Natural killer cell treated with Interleukin-12 subunit alpha and Interleukin-12 subunit beta and Interleukin-15 and Interleukin-18, amount 100 ng/mL, for 72 hours (primary cell): ENCODE measurements at places on chromosomes 7 and 10. TPM values are rescaled to one million over a fixed set of nuclear protein-coding genes. Genes with fewer than 3 reads are reported as not detected.

PAX2 gene
- total RNA-seq = not detected

DNA sequence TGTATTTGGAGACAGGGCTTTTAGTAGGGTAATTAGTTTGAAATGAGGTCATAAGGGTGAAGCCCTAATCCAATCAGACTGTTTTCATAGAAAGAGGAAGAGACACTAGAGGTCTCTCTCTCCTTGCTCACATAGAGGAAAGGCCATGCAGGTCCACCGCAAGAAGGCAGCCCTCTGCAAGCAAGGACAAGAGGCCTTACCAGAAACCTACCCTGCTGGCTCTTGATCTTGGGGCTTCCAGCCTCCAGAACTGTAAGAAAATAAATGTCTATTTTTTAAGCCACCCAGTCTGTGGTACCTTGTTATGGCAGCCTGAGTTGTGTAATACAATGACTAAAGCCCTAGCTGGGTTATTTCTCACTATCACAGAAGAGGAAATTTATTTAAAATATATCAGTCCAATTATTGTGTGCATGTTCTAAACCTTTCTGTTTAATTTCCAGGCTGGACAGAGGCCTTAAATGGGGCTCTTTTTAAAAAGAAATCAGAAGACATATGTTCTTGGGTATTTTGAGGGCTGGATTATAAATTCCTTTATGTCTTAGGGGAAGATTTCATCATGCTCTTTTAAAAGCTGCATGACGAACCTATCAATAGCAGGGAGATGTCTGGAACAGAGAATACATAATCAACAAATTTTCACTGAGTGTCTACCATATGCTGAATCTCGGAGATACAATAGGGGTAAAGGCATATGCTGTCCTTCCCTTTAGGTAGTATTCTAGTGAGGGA lies 12.9 kb upstream of the TMEM26 start:
- H3K27me3 ChIP-seq = peaks cover 5% of the 10 kb centered on the region
- no peaks in the 10 kb centered on the region for H3K4me1 ChIP-seq
- no peak overlapping the region for H3K4me3 ChIP-seq
- DNase-seq = no peak
- no peak overlapping the region for H3K27ac ChIP-seq

GRCh38 chr10:111077785-111078504 lies 1.1 kb downstream of the ADRA2A start:
- DNase-seq = no peak
- peak overlapping the region; percentile 62 for H3K4me3 ChIP-seq
- peaks cover 3% of the 10 kb centered on the region for H3K4me1 ChIP-seq

HMX3 gene
- total RNA-seq = not detected

OR2A7 gene
- total RNA-seq = not detected

NPFFR1 gene
- total RNA-seq = not detected

- H3K4me1 ChIP-seq = no peaks in the 10 kb centered on the region
- no peak overlapping the region for H3K27ac ChIP-seq
- DNase-seq = no peak
Measured at GRCh38 chr7:3267966-3268690, 32.9 kb upstream of the SDK1 start.
